ENCODE measurements at places on chromosomes 11 and 22.

- DNase-seq: no peak
Measured at GRCh38 chr22:35834061-35834460, 116.4 kb downstream of the APOL5 start.

- no peak for DNase-seq
Measured at GRCh38 chr22:32048069-32048468, 5.0 kb downstream of the SLC5A1 start.

DNA sequence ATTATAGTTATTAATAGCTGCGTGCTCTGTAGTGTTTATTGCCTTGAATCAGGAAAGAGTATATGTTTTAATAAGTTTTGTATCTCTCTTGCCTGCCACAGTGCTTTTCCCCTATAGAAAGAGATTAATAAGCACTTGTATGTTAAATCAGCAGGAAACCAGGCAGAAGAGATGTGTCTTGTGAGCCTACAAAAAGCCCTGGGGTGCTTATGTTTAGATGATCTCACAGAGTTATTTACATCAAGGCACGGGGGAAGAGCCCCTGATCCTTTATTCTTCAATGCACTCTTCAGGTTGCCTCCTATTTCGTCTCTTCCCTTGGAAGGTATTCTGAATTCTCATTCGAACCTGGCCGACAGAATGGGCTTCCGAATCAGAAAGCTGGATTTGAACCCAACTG lies 183.0 kb downstream of the MAML2 start:
- no peak for DNase-seq

GRCh38 chr11:111441443-111441842 lies 62.4 kb upstream of the POU2AF1 start:
- no peak for DNase-seq

DNA sequence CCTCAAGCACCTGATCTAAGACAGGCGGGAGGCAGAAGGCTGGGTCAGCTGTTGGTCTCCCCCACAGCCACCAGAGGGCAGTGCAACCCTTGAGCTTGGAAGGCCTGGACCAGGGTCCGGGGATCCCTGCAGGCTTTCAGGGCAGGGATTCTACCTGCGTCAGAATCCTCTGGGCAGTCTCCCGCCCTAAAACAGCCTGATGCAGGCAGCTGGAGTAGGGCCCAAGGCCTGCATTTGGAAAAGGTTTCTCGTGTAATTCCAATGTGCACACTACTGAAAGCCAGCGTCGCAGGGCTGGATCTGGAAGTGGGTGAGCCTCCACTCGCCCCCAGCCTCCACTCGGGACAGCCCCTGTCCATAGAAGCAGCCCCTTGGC lies 31.8 kb downstream of the BID start:
- peak; percentile 20 for DNase-seq

- no peak for DNase-seq
Measured at GRCh38 chr11:45323601-45324249, 37.6 kb upstream of the SYT13 start.

DNA sequence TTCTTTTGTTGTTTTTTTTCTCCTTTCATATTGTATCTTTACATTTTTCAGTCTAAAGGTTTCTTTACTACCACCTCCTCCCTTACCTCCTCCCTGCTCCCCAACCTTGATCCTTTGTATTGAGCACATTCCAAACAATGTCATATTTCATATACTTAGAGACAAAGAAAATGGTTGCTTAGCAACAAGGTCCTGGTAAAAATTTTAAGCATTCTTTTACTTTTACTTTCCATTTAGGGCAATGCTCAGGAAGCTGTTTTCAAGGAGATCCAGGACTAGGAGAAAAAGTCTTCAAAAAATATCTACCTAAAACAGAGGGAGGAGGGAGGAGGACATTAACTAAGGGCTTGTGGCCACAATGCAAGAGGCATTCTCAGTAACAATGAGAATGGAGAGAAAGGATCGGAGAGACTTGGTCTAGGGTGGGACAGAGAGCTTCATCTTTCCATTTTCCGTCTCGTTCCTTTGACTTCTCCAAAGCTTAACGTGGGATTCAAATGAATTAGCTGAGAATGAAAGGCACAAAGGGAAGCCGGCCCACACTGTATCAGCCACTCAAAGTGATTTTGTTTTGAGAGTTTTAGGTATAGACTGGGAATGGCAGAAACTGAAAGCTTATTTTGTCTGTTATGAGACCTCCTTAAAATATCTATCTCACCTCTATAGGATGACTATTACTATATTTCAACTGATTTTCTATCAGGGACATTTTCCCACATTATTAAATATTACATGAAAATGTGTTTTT lies 455.7 kb downstream of the RAB38 start:
- no peak for DNase-seq

Measured in NCI-H1105 (cell line).